Lower lobe of right lung (tissue), 2 donors: ENCODE measurements at places on chromosomes 12 and 14. TPM values are rescaled to one million over a fixed set of nuclear protein-coding genes. Genes with fewer than 3 reads are reported as not detected.

DNA sequence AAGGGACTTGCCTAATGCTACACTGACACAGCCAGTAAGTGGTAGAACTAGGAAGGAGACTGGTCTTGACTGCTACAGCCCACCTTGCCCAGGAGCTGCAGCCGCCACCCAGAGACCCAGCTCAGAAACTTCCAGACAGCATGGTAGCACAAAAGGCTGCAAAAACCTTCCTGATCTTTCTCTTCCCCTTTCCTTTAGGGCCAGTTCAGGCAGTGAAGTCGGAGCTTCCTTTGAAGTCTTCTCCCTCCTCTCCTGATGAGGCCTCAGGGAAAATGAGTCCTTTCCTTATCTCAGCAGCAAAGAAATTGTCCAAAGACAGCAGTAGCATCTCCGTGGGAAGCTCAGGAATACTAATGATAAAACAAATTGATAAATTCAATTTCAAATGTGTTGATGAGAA is 21.0 kb upstream of the CHST11 start:
- no peak overlapping the region for H3K27ac ChIP-seq
- no peak overlapping the region for H3K4me3 ChIP-seq
- H3K27me3 ChIP-seq, result no peaks in the 10 kb centered on the region
- H3K4me1 ChIP-seq, result no peaks in the 10 kb centered on the region
- no peaks in the 10 kb centered on the region for H3K36me3 ChIP-seq

DNA sequence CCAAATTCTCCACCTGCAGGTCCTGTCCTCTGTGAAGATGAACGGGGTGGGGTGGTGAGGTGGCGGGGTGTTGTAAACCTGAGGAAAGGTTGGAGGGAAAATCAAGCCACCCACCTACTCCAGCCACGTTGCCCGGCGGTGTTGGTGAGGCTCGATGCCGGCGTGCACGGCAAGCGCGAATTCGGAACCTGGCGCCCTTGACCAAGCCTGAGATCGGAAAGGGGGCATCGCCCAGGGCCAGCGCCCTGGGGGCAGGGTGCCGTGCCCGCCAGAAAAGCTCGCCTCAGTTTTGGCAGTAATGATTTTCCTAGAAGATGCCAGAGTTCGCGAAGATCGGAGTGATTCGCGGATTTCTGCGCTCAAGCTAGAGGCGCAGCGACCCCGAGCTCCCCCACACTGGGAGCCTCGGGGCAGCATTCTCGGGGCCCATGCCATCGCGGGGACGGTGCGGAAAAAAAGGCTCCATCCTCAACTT is 817 bp downstream of the STXBP6 start:
- peaks cover 32% of the 10 kb centered on the region for H3K4me1 ChIP-seq
- H3K27ac ChIP-seq, result peak overlapping the region; percentile 77
- DNase-seq, result no peak
- H3K36me3 ChIP-seq, result no peaks in the 10 kb centered on the region
- H3K4me3 ChIP-seq, result peak overlapping the region; percentile 71
- peaks cover 41% of the 10 kb centered on the region for H3K27me3 ChIP-seq

DNA sequence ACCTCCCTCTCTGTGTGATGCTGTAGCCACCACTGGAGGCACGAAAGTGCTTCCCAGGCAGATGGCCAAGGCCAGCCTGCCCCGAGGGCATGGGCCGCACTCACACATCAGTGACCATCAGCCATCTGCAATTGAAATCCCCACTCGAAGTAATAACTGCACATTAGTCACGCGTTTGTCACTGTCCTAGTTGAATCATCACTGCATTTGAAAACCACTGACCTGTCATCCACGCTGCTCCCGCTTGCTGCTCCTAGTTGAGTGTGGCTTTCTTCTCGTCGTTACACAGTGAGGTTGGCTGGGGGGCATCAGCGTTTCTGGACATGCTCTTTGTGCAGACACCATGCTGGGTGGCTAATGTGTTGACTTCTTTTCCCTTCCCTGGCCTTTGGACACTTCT is 176.1 kb downstream of the ADGRD1 start:
- DNase-seq, result no peak
- H3K4me1 ChIP-seq, result peaks cover 10% of the 10 kb centered on the region
- H3K27ac ChIP-seq, result no peak overlapping the region
- H3K4me3 ChIP-seq, result no peak overlapping the region

- H3K36me3 ChIP-seq, result no peaks in the 10 kb centered on the region
- no peak overlapping the region for H3K4me3 ChIP-seq
- no peak for DNase-seq
- H3K27ac ChIP-seq, result no peak overlapping the region
- no peaks in the 10 kb centered on the region for H3K4me1 ChIP-seq
- H3K27me3 ChIP-seq, result no peaks in the 10 kb centered on the region
These were observed 35.7 kb downstream of the SLC38A4 start for GRCh38 chr12:46790066-46790465.

GRCh38 chr12:21527451-21528180 is 1.5 kb downstream of the SPX start:
- no peaks in the 10 kb centered on the region for H3K36me3 ChIP-seq
- peak overlapping the region; percentile 61 for H3K4me3 ChIP-seq
- no peak overlapping the region for H3K27ac ChIP-seq
- H3K27me3 ChIP-seq, result peaks cover 12% of the 10 kb centered on the region
- no peaks in the 10 kb centered on the region for H3K4me1 ChIP-seq

- no peaks in the 10 kb centered on the region for H3K27me3 ChIP-seq
- no peak overlapping the region for H3K4me3 ChIP-seq
- H3K27ac ChIP-seq, result peak overlapping the region; percentile 73
These were observed 280.3 kb upstream of the AMIGO2 start for GRCh38 chr12:47360093-47360480.

DNA sequence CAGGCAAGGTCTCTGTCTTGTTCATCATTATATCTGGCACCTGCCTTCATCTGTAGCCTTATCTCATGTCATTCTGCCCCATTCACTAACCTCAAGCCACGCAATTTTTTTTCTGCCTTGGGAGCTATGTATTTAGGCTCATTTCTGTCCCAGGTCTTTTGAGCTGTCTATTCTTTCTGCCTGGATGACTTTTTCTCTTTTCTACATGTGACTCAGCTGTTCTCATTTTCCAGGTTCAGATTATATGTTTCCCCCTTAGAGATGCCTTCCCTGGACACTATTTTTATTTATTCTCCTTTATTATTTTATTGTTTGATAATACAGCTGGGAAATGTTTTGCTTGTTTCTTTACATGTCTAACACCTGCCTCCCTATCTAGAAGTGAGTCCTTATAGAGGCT is 737.4 kb upstream of the TBX3 start:
- no peak overlapping the region for H3K27ac ChIP-seq
- H3K4me1 ChIP-seq, result no peaks in the 10 kb centered on the region
- no peak for DNase-seq
- no peaks in the 10 kb centered on the region for H3K36me3 ChIP-seq

- H3K27ac ChIP-seq, result no peak overlapping the region
- no peak for DNase-seq
- no peaks in the 10 kb centered on the region for H3K36me3 ChIP-seq
- H3K4me1 ChIP-seq, result no peaks in the 10 kb centered on the region
These were observed 262.7 kb downstream of the SYT1 start for GRCh38 chr12:79127271-79127751.

DNA sequence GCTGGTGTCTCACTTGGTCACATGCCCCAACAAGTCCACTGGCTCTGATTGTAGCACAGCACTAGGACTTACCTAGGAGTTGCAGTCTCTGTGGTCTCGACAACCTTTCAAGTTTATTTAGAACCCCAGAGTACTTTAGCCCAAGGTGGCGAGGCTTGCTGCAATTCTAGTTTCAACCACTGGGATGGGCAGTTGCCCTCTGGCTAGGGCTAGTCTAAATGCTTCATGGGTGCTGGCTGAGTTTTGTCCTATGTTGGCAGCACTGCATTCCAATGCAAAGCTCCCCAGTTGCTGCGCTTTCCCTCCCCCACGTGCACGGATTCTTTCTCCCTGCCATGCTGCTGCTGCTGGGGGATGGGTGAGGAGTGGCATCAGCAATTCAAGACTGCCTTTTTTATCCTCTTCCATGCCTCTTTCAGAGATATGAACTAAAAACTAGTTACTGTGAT is 207.9 kb downstream of the SYNE2 start:
- H3K27ac ChIP-seq, result no peak overlapping the region
- no peaks in the 10 kb centered on the region for H3K4me1 ChIP-seq
- H3K27me3 ChIP-seq, result no peaks in the 10 kb centered on the region
- no peak for DNase-seq
- H3K36me3 ChIP-seq, result peaks cover 8% of the 10 kb centered on the region

DNA sequence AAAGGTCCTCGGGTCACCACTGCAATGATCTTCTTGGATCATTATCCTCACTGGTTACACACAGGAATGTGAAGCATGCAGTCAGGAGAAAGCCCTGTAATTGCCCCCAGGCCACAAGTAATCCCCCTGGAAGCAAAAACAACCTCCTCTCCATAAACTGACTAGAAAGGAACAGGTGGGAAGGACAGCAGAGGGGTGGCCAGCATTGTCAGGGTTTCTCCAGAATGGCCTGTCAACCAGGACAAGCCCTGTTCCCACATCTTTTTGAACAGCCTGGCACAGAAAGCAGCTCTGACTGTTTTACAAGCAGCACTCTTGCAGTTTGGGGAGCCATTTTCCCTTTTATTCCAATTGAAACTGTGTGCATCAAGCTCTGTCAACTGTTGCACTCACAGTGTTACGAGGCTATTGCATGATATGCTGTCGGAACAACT is 36.1 kb downstream of the TMCC3 start:
- H3K4me1 ChIP-seq, result peaks cover 26% of the 10 kb centered on the region
- DNase-seq, result no peak
- H3K36me3 ChIP-seq, result no peaks in the 10 kb centered on the region
- no peak overlapping the region for H3K27ac ChIP-seq
- no peaks in the 10 kb centered on the region for H3K27me3 ChIP-seq

DNA sequence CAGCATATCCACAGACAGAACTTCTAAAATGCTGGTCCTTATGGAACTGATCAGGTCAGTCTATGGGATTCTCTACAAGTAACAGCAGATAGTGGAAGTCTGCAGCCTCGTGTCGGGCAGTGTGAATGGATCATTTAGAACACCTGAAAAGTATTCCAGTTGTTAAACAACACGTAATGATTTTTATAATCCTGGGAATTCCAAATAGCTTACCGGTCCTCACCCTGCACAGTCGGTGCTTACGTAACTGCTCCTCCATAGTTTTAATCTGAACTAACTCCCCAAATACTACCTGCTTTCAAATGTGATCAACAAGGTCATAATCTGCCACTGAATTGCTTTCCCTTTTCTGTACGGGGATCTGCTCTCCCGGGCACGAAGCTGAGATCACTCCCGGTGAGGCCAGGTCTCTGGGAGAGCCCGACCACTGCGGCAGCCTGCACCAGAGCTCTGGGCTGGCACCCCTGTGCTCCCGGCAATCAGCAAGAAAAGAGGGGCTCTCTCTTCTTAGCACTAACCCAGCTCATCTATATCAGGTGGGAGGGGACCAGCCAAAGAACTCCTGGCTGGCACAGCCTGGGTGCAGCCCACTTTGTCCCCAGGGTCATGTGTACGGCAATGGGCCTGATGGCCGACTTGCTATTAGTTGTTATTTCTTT is 157.0 kb downstream of the FOXN3 start:
- no peaks in the 10 kb centered on the region for H3K36me3 ChIP-seq
- no peak overlapping the region for H3K27ac ChIP-seq
- H3K4me1 ChIP-seq, result no peaks in the 10 kb centered on the region
- no peak overlapping the region for H3K4me3 ChIP-seq
- DNase-seq, result no peak
- H3K27me3 ChIP-seq, result no peaks in the 10 kb centered on the region

DNA sequence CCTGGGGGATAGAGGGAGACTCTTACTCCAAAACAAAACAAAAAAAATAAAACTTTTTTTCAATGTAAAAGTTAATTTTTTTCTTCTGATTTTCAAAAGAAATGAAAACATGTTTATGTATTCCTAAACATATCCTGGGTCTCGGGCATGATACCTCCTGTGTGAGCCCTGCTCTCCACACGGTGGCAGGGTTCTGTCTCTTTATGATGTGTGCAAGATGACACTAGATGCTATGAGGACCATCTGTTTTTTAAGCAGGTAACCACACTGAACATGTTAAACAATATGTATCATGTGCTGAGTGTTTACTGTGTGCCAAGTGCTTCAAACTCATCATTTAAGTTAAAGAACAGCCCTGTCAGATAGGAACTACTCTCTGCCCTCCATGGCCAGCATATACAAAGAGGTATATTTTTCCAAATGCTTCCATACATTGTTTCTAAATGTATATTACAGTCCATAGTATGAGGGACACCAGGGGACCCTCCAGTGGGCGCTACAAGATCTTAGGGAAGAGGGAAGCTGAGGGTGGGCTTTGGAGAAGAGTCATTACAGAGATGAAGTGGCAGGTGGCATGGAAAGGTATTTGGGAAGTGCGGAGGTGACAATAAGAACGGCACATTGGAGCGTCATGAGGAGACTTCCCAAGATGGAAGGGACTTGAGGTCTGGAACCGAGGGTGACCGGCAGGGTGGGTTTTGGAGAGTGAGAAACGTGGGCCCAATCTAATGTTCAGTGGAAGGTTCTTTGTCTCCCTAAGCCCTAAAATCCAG is 28.5 kb downstream of the FOS start:
- DNase-seq, result no peak
- peaks cover 28% of the 10 kb centered on the region for H3K4me1 ChIP-seq
- H3K4me3 ChIP-seq, result no peak overlapping the region
- H3K27ac ChIP-seq, result no peak overlapping the region

- DNase-seq, result peak; percentile 36
- no peaks in the 10 kb centered on the region for H3K27me3 ChIP-seq
- no peak overlapping the region for H3K27ac ChIP-seq
- H3K4me3 ChIP-seq, result no peak overlapping the region
- no peaks in the 10 kb centered on the region for H3K36me3 ChIP-seq
- H3K4me1 ChIP-seq, result peaks cover 54% of the 10 kb centered on the region
These were observed 45.0 kb downstream of the ACTN1 start for GRCh38 chr14:68934066-68934465.

DNA sequence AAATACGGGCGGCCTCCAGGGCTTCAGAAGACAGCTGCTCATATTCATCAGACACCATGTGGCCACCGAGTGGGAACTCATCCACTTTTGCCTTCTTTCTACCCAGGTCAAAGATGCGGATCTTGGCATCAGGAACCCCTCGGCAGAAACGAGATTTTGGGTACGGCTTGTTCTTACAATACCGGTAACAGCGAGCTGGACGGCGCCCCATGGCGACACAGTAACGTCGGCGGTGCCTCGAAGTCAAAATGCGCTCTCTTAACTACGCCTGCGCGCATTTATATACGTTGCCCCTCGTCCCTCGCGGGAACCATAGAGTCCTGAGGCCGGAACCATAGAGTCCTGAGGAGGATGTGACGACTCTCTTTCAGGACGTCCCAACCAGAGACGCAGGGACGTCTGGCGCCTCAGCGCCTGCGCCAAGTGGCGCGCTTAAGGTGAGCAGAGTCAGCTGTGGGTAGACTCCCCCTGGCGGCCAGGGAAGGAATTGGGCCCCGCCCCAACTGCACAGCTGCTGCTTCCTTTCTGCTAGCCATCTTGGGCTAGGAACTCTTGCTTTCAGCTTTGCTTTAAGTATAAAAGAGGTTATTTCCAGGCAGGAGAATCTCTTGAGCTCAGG is at the start of gene RPL10L:
RPL10L (minus strand) TSS at position 256 of the 619 bp plus-strand sequence; CDS start at position 211, 45 bp downstream.
- no peak within 1 kb of the TSS for H3K4me3 ChIP-seq
- H3K36me3 ChIP-seq, result no peaks in the 10 kb centered on the region
- no peaks in the 10 kb centered on the region for H3K4me1 ChIP-seq
- no peak within 1 kb of the TSS for H3K27ac ChIP-seq
- H3K27me3 ChIP-seq, result no peaks in the 10 kb centered on the region
- DNase-seq, result no peak

Gene CISTR
- not detected for total RNA-seq

Gene NR1H4
- not detected for total RNA-seq

Gene TMEM179
- not detected for total RNA-seq

Gene GPR135
- total RNA-seq, result 3.4 TPM

Gene NFE2
- 13.5 TPM for total RNA-seq
